Pulmonary artery endothelial cell (primary cell): ENCODE measurements at places on chromosomes 2 and 18. TPM values are rescaled to one million over a fixed set of nuclear protein-coding genes. Genes with fewer than 3 reads are reported as not detected.

The BOLL gene
- not detected in 2 replicates for total RNA-seq

The ABHD1 gene
- total RNA-seq, result not detected in 2 replicates

The GPAT2 gene
- 5.1 and 6.3 TPM in 2 replicates for total RNA-seq

The ZFP36L2 gene
- total RNA-seq, result 5.0 and 5.7 TPM in 2 replicates

The ESPNL gene
- under 0.01 TPM in 1 of 2 replicates, not detected in the other for total RNA-seq

The EN1 gene
- not detected in 2 replicates for total RNA-seq

The KCNE4 gene
- total RNA-seq, result not detected in 2 replicates

The CROCC2 gene
- total RNA-seq, result not detected in 2 replicates
